ENCODE measurements at places on chromosomes 11 and 22.
A peak's percentile ranks its signal among the peaks of the same experiment; 100 is the strongest.

DNA sequence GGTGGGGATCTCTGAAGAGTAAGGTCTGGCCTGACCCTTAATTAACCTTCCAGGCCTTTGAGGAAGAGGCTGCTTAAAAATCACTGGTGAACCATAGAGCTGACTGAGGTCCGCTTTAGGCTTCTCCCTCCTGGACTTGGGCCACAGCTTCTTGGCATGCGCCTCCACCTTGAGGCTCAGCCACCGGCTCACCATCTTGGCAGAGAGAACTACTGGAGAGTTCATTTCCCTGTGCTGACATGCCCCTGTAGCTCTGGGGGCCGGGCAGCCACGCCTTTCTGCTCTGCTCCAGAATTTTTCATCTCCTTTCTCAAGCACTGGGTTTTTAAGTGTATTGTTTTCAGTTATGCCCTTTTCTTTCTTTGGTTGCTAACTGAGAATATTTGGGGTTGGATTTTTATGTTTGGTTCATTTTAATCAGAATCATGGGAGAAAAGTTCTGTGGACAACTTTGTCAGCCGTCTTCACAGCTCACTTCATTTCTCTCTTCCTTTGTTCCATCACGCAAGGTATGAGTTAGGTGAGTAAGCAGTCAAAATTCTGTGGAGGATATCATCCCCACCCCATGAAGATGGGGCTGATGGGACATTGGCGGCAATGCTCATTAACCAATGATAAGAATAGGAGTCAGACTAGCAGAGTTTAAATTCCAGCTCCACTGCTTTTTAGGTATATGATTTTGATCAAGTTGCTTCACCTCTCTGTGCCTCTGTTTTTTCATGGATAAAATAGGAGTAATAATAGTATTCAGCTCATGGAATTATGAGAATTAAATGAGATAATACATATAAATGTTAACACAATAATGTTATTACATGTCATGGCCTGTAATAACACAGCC, 103.9 kb downstream of the DBX1 start:
- DNase-seq, result peak; percentile 18

DNA sequence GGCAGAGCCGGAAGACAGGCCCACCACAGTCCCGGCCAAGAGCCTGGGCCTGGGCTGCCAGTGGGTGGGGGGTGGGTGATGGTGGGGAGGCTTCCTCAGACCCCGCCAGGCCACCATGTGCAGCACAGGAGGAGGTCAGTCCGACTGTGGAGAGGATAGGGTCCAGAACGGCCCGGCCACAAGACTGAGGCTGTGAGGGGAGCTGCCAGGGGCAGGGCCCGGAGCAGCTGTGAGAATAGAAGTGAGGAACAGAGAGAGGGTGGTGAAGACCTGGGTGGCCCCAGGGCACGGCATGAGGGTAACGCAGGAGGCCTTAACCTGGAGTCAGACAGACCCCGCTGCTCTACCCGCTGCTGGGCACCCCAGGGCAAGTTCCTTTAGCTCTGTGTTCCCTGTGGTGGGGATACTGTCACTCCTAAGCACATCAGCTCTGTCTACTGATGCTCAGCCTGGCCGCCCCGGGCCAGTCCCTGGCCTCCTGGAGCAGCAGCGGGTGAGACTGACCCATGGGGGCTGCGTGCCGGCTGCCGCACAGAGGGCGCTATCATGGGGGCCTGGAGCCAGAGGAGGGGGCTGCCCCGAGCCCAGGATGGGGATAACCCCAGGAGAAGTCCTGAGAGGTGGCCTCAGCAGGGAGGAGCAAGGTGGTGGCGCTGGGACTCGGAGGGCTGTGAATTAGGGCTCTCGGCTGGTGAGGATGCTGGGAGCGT, 1.7 kb downstream of the FERMT3 start:
- no peak for DNase-seq

DNA sequence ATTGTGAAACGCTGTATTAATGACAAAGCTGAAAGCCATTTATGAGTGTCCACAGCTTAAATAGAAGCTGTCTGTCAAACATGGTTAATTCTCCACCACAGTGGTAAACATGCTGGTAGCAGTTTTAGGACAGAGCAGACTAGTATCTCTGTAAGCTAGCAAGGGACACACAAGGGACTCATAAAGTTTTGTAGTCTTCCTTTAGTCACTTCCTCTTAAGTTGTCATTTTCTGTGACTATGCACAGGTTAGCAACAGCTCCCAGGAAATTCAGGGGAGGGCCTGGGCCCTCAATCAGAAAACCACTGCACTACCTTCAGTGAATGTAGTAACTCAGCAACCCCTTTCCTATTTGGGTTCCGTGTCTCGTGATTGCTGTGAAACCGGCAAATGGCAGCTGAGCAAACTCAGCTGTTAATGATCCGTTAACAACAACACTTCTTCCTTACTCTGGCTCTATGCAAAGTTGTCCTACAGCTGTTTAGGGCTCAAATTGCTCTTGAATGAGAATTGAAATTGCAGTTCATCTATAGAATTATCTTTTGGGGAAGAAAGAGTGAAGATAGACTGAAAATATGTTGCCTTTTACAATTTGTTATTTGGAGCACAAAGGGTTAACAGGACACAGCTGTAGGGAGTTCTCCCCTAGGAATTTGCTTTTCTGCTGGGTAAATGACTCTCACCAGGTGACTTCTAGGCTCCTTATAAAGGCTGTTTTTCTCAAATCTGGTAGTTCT, at the start of gene MMP26:
Gene MMP26 (plus strand): TSS at position 731 of the 736 bp plus-strand sequence.
- DNase-seq, result no peak

GRCh38 chr11:81497202-81497804, 1236.4 kb downstream of the FAM181B start:
- no peak for DNase-seq

- DNase-seq, result no peak
Measured at GRCh38 chr11:117228091-117228490, 3.8 kb downstream of the PCSK7 start.

GRCh38 chr22:36211237-36211861, 9.7 kb upstream of the APOL4 start:
- DNase-seq, result no peak

Measured in anterior cingulate cortex (tissue), 58 donors.